ENCODE measurements at places on chromosomes 5 and 9.
A peak's percentile ranks its signal among the peaks of the same experiment; 100 is the strongest.

DNA sequence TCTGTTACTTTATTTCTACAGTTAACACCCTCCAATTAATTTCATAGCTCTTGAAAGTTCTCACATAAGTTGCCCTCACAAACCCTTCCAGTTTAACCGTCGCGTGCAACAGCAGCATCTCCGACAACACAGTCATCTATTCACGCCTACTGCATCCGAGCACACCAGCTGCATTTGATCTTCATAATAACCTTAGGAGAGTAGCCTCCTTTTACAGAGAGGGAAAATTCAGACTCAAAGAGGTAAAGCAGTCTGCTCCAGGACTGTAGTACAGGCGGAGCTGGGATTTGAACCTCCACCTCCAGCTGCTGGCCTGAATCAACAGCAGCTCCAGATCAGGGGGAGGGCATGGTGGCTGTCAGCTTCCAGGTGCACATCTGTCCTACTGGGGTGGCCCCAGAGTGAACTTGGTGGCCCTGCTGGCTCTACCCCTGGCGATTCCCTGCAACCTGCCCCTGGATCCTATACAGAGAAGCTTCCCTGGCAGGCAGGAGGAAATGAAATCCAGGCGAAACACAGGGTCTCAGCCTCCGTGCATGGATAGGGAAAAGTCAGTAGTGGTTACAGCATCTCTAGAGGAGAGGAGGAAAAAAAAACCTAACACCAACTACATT lies 71.6 kb upstream of the UNC5A start:
- DNase-seq, result no peak

- DNase-seq, result no peak
Observed at GRCh38 chr5:179309751-179310320, 35.4 kb downstream of the ADAMTS2 start.

GRCh38 chr5:102663749-102664530 lies 91.2 kb upstream of the PAM start:
- DNase-seq, result no peak

GRCh38 chr5:152118676-152119470 lies 194.2 kb upstream of the GLRA1 start:
- DNase-seq, result no peak

DNA sequence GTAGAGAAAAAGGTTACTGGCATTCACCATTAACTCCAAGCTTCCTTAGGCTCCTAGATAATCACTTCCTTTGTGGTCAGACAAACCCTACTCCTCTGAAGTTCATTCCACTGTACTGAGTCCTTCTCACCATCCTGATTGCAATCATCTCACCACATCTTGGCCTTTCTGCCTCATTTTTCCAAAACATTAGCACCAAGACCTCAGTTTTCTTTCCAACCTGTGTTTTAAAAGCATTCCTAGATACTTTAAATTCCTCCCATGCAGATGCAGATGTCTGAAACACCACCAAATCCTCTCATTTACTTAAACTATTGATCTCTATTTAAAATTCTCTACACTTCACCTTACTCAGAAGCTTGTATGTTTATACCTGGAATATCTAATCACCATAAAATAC lies 961.3 kb upstream of the CTNND2 start:
- no peak for DNase-seq

DNA sequence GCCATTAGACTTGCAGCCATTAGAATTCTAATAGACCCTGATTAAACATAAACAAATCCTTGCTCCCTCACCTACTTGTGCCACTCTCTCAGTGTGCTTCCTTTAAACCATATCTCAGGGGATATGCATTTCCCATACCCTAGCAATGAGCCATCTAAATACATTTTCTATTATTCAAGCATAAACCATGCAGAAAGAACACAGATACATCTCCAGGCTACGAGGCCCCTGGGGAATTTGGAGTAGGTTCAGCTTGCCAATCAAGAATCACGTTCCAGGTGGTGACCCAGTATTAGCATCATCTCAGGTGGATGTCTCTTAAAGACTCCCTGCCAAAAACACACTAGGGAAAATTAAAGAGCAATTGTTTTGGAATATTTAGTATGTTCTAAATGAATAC lies 93.0 kb upstream of the CCL21 start:
- DNase-seq, result no peak

DNA sequence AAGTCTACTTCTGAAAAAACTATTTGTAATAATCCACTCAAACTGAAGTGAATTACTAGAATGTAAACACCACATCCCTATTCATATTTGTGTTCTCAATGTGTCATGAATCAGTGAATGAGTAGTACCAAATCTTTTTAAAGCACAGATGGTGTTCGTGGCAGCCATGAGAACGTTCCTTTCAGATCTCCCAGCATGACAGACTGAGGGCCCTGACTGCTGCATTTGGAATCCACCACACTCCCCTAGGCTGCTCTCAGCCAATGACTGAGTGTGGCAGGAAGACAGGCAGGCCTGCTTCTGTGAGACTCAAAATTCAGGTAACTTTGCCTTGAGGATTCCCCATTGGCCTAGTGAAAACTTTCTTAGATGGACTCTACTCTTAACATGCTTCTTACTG lies 10.9 kb upstream of the JMY start:
- DNase-seq, result no peak

- no peak for DNase-seq
Observed at GRCh38 chr5:164020116-164020515, 514.7 kb downstream of the MAT2B start.

DNA sequence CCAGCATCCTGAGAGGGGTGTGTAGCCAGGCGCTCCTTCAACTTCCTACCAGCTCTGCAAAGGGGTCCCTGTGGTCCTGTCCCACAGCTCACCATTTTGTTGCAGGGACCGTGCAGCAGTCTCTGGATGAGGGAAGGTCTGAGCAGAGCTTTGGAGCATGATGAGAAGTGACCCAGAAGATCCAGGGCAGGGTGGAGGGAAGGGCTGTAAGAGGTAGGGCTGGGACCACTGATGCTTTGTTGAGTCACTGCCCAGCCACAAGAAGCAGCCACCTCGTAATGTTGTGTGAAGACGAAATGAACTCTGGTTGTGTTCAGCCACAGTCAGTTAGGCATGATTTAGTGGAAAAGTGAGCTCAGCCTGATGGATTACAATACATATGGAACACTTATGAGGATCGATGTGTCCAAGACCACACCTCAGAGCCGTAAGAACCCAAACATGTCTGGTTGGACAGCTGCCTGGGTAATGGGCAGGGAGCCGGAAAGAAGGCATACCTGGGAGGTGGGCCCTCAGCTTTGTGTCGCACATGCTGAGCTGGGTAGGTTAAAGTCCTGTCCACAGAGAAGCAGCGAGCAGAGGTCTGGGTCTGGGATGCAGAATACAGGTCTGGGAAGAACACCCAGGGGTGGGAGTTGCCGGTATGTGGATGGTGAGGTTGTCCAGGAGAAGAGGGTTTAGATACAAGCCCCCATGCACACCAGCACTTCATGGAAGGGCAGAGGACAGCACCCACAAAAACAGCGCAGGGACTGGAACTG lies 250.1 kb downstream of the GADD45G start:
- DNase-seq, result no peak

GRCh38 chr5:164326219-164326618 lies 820.8 kb downstream of the MAT2B start:
- no peak for DNase-seq

- peak; percentile 95 for DNase-seq
Observed at GRCh38 chr5:98773464-98774191, at the start of gene RGMB. RGMB (plus strand) TSS chr5:98773663; CDS start chr5:98774071, 408 bp downstream.

GRCh38 chr9:36189976-36190375 lies 745 bp upstream of the CLTA start:
- DNase-seq, result no peak

Data from T1000 (cell line).